ENCODE measurements at places on chromosomes 11 and 22. TPM values are rescaled to one million over a fixed set of nuclear protein-coding genes. Genes with fewer than 3 reads are reported as not detected.

DNA sequence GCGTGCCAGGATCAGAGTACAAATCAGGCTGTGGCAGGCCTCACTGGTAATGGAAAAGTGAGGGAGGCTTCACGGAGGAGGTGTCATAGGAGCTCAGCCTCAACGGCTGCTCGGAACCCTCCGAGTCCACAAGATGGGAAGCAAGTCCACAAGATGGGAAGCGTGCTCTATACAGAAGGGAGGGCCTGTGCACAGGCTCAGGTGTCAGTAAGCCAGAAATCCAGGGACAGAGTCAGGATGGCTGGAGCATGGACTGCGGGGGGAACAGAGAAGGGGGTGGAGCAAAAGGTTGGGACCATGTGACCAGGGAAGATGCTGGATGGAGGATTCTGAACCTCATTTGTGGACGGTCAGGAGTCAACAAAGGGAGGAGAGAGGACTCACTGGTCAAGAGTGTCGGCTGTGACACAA, 3.4 kb upstream of the DPP3 start:
- no peak for DNase-seq

The CARNS1 gene
- total RNA-seq, result 0.91 TPM

- DNase-seq, result no peak
Observed at GRCh38 chr22:39454385-39454871, 2.4 kb upstream of the MGAT3 start.

- no peak for DNase-seq
Observed at GRCh38 chr11:79150966-79151365, 289.9 kb downstream of the TENM4 start.

DNA sequence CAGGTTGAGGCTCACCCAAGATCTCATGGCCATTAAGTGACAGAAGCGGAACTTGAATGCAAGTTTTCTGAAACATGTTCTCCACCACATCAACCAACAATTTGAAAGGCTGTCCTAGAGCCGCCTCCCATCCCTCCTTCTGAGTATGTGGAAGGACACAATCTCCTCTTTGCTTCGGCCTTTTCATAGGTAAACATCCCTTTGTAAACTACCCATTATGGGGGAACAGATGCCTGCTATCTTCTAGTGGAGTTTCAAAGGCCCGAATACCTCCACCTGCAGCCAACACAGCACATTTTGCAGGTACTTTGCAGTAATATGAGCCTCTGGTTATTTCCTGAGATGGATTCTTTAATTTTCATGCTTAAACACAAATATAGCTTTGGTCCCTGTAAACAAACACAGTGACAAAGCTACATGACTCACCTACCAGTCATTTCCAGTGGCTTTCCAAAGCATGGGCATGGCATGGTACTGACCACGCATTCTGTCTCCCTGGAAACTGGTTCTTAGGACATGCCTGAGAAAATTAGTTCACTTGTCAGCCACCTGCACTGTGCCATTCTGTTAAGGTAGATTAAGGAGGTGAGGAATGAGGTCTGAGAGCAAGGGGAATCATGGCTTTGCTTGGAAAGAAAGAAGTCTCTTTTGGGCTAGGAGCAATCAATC, 60.2 kb downstream of the EHF start:
- DNase-seq, result no peak

DNA sequence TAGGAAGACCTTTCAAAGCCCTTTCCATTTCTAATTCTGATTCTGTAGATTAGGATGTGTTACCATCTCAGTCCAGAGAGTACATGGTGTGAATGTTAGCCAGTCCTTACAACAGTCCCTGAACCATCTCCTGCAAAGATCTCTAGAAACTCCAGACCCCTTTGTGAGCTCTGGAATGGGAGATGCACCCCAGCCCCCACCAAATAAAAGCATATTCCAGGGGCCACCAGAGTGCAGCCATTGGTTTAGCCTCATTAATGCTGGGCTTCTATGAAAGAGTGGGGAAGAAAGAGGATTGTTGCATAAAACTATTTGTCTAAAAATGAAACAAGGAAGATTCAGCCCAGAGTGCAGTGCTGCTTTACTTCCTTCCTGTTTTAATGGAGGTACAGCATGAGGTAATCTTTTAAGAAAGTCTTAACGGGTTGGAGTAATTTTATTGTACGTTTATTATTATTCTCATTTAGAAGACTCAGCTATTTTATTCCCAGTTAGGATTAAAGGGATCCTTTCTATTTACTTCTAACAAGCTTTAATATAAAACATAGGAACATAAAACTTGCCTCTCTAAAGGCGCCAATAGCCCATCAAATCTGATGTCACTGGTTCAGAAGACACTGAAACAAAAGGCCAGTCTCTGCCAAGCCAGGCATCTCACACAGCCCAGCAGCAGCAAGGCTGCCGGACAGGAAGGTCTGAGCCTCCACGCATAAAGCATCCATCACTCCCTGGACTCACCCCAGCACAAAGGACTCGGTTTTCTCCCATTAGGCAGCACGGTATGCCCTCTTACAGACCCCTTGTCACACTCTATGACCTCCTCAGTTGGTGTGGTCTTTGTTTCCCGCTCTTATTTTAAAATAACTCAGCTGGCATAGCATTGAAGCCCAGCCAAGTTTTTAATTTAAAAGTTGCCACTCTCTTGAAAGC, 203.9 kb upstream of the BLID start:
- DNase-seq, result no peak

- DNase-seq, result no peak
Observed at GRCh38 chr11:120061036-120061760, 76.7 kb downstream of the TRIM29 start.

- no peak for DNase-seq
Observed at GRCh38 chr11:26931881-26932280, 62.0 kb upstream of the FIBIN start.

DNA sequence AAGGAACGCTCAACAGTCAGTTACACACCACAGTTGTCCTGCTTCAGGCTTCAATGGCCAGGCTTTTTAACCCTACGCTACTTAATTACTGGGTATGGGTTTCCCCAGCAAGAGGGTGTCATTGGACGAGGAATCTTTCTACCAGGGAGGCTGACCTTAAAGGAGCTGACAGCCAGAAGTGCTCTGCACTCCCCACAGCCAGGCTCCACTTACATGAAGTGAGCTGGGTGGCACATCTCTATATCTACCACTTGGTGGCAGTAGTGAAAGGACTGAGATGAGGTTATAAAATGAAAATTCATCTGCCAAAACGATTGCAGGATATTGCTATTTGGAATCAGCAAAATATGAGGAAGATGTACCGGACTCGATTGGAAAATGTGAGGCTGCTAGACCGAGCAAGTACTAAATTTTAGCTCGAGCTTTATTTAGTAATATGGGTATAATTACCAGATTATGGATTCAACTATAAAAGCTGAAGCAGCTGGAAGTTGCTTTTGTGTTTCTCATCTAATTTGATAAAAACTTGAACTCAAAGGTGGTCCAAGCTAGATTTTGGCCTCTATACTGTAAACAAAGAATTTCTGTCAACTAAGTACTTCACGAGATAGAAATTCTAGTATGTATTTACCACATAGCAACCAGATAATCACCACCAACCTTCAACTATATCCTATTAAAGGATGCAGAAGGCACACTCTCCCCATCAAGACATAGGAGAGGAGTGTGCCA, 53.9 kb upstream of the CEP126 start:
- DNase-seq, result peak; percentile 37

DNA sequence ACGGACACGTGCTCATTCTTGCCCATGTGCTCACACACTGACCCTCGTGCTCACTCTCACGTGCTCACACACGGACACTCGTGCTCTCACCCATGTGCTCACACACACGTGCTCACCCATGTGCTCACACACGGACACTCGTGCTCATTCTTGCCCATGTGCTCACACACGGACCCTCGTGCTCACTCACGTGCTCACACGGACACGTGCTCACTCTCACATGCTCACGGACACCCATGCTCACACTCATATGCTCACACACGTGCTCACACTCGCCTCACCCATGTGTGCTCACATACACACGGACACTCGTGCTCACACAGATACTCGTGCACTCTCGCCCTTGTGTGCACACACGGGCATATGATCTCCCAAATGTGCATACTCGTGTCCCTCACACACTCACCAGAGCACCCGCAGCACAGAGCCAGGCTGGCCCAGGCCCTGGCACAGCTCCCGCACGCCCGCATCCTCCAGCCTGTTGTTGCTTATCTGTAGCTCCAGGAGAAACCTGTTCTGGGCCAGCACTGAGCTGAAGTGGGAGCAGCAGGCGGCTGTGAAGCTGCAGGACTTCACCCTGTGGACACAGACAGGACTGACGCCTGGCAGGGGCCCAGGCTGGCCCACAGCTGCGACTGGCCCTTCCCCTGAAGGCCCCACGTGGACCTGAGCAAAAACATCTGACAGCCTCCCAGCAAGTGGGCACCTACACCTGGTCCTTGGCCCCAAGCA, 9.3 kb downstream of the RNH1 start:
- DNase-seq, result no peak

DNA sequence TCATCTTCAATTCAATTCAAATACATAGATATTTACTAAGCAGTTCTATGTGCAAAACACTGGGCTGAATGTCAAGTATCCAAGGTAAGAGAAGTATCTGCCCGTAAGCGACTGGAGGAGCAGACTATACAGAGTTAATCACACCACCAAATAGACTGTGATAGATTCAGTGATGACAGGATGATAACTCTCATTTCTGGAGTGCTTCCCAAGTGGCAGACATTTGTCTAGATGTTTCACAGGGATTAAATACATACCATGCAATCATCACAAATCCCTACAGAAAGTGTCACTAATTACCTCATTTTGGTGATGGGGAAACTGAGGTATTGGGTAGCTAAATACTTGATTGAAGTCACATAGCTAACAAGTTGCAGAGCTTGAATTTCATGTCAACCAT, 508.7 kb upstream of the TENM4 start:
- DNase-seq, result no peak

GRCh38 chr22:43255299-43255698, 68.4 kb upstream of the TTLL12 start:
- no peak for DNase-seq

DNA sequence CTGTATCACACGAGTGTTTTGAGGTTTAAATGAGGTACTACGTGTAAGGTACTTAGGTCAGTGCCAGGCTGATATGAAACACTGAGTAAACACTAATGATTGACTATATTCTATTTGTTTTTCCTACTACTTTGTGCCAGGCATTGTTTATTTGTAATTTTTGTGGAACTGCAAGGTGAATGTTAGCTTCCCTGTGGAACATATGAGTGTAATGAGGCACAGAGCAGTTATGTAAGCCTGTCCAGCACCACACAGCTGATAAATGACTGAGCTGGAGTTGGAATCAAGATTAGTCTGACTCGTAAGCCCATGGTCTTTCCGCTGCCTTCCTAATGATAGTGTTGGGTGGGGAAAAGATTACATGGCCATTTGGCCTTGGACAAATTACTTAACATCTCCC, 5.9 kb downstream of the SLC37A2 start:
- no peak for DNase-seq

DNA sequence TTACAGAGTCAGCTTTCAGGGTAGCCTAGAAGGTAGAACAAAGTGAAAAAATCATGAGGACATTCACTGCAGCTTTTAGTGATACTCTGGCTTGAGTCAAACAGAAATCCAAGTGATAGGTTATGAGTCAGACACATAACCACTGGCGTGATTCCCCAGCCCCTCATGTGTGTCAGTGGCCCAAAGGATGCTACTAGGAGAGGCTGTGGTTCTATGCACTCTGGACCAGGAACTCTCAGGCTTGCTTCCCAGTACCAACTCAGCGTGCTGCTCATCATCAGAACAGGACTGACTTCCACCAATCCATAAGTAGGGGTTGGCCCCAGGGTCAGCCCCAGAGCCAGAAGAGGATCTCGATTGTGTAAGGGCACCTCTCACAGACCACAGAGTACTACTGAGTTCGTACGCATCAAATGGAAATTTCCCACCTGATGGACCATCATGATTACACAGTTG, 116.8 kb downstream of the MED15 start:
- DNase-seq, result peak; percentile 86

The ATL3 gene
- 21.0 TPM for total RNA-seq

DNA sequence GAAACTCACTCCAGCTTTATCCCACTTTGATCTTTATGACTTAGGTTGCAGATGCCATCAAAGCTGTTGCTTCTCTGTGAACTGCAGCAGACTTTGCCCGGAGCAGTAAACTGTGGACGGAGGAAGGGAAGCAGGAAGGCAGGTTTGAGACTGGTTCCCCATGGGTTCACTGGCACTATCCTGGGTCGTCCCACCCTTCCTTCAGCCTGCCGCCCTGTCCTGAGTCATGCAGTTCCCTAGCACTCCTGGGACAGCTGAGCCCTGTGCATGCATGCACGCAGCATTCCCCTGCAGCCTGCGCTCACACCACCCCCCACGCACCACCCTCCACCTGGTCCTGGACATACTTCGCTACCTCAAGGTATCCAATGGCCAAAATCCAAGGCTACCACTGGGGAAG, 23.5 kb upstream of the P2RY2 start:
- DNase-seq, result no peak
